ENCODE measurements at places on chromosomes 2 and 18. TPM values are rescaled to one million over a fixed set of nuclear protein-coding genes. Genes with fewer than 3 reads are reported as not detected.

- DNase-seq: no peak
Observed at GRCh38 chr2:27651056-27651455, 12.4 kb downstream of the SUPT7L start.

The LAMA3 gene
- total RNA-seq: 2.8 TPM

The ABCG5 gene
- total RNA-seq: not detected

DNA sequence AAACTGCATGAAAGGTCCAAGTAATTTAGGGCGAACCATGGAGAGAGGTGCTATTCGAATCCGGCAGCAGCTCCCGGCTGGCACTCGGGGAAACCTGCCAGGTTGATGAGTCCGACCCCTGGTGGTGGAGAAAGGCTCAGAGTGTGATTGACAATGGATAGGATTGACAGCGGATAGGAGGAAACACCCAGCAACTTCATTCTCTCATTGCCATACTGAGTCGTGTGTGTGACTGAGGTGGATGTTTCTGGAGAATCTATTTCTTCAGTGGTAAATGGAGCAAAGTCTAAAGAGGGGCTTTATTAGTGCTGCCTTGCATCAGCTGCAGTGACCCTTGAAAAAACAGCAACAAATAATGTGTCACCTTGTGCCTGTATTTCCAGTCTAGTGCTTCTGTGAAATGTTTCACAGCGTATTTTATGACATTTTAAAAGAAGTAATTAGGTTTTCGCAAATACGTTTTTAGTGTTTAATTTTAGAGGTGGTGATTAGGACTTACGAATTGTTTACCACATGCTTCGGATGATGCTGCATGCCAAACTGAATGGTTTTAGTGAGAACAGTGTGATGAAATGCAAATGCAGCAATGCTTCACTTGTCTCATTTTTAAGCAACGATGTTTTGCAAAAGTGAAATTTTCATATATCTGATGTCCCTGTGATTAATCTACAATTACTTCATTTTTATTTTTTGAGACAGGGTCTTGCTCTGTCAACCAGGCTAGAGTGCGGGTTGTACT is 102.0 kb downstream of the DCDC2C start:
- DNase-seq: peak; percentile 9

DNA sequence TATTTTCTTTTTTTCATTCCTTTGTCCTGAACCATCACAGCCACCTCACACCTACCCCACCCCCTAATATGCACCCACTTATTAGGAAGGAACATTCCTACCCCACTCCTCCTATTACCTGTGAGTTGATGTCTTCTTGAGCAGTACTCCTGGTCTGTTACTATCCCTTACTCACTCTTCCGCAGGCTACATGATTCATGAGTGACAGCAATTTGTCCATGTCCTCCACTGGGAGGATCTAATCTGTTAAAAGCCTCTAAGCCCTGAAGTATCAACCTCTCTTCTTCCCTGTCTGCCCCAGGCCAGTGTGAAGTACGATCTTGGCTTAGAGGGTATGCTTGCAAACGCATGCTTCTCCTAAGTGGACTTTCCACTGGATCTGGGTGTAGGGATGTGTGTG is 75.6 kb upstream of the RFX8 start:
- no peak for DNase-seq

GRCh38 chr2:148999451-148999921 is 39.0 kb upstream of the LYPD6B start:
- DNase-seq: no peak

GRCh38 chr2:177245010-177245422 is 19.5 kb downstream of the NFE2L2 start:
- DNase-seq: peak; percentile 86

GRCh38 chr18:46866523-46866922 is 50.8 kb downstream of the PIAS2 start:
- DNase-seq: no peak

The PRKRA gene
- 33.3 TPM for total RNA-seq

GRCh38 chr18:44882163-44882868 is 201.6 kb downstream of the SETBP1 start:
- no peak for DNase-seq

GRCh38 chr2:27915191-27915590 is 24.7 kb downstream of the BABAM2 start:
- no peak for DNase-seq

- DNase-seq: peak; percentile 43
Observed at GRCh38 chr2:197378494-197379307, 56.1 kb downstream of the SF3B1 start.

- DNase-seq: no peak
Observed at GRCh38 chr18:3340015-3340681, 78.2 kb downstream of the MYL12B start.

GRCh38 chr2:178304333-178304732 is 110.0 kb downstream of the OSBPL6 start:
- DNase-seq: no peak

The CELF4 gene
- not detected for total RNA-seq

DNA sequence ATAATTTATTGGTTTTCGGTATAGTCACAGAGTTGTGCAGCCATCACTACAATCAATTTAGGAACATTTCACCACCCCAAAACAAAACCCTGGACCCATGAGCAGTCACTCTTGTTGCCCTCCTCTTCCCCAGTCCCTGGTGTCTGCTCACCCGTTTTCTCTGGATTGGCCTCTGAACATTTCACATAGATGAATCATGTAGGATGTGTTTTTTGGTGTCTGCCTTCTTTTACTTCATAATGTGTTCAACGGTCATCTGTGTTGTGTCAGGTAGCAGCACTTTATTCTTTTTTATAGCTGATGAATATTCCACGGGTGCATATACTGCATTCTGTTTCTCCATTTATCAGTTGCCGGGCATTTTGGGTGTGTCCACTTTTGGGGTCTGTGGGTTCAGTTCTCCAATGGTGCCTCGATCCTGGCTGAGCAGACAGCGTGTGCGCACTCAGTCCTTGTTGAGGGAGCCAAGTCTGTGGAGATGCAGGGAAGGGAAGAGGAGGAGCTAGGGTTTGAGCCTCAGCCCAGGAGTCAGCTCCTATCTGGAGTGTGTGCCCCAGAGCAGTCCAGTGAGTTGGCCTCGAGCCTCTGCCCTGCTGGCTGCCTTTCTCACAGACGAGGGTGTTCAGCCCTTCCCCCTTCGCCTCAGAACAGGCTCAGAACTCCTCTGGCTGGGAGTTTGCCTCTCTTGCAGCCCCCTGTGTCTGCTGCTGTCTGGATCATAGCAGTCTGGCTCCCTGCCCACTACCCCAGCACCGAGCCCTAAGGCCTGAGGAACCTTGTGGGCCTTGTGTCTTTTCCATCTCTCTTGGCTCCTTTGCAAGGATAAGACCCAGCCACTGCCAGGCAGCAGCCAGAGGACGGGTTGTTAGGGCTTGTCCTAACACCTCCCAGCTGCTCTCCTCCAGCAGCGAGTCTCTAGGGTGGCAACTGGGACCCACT is 18.0 kb downstream of the C2orf74 start:
- no peak for DNase-seq

The TIGD1 gene
- 0.87 TPM for total RNA-seq

DNA sequence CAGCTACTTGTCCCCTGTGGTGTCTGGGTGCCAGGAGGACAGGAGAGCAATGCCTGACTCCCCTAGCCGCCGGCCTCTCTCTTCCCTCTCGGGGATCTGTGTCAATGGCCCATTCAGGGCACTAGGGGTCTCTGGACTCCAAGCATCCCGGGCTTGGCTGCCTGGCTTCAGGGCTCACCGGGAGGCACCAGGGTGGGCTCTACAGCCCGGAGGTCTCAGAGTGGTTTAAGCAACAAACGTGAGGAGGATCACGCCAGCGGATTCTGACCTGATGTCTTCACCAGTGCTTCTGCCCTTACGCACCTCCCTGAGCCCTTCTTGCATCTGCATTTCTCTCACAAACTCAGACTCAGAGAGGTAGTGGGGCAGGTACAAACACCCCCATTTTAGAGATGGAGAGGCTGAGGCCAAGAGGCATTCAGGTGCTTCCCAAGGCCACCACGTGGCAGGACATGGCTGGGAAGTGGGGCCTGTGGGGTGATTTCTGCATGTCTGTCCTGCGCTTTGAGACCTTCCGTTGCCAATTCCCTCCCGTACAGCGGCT is 243.0 kb downstream of the CELF4 start:
- DNase-seq: peak; percentile 41

DNA sequence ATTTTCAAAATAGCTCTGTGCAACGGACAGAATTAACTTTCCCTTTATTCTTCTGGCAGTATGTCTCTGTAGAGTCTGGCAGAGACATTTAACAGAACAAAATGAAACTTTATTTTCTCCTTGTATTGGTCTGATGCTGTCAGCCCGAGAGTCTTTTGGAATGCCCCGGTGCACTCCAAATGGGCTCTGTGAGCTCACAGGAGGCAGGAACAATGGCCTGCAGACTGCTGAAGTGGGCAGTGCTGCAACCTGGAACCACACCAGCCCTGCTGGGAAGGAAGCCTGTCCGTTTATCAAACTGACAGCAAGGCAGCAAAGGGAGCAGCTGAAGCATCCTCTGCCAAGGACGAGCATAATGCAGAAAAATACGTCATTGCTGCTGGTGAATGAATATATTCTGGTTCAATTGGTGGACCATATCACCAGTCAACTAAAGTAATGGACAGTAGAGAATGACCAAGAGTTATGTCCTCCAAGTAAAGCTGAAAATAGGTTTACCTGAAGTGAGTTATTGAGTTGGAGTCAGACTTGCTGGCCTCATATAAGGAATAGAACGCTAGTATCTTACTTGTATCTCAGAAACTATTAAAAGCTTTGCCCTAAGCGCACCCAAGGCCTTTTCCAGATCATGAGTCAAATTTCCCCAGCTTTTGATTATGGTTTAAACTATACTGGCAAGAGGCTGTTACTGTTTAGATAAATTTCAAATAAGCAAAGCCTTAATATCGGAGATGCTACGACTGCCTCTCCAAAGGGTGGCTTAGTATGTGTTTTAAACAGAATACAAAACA is 207.6 kb upstream of the TANK start:
- DNase-seq: peak; percentile 77

DNA sequence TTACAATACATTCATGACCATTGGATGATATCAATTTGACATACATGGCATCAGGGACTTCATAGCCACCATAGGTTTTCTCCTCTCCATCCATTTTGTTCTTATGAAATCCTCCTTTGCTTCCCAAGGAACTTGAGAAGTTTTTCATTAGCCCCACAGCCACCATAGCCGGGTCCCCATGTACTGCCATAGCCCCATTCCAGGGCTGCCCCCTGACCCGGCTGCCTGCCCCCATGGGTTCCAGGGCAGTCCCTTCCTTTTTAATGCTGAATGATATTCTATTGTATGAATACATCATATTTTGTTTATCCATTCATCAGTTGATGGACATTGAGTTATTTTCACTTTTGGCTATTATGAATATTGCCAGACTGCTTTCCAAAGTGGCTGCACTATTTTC is 20.4 kb downstream of the ATP6V1B1 start:
- DNase-seq: no peak

The XPO1 gene
- 155 TPM for total RNA-seq

DNA sequence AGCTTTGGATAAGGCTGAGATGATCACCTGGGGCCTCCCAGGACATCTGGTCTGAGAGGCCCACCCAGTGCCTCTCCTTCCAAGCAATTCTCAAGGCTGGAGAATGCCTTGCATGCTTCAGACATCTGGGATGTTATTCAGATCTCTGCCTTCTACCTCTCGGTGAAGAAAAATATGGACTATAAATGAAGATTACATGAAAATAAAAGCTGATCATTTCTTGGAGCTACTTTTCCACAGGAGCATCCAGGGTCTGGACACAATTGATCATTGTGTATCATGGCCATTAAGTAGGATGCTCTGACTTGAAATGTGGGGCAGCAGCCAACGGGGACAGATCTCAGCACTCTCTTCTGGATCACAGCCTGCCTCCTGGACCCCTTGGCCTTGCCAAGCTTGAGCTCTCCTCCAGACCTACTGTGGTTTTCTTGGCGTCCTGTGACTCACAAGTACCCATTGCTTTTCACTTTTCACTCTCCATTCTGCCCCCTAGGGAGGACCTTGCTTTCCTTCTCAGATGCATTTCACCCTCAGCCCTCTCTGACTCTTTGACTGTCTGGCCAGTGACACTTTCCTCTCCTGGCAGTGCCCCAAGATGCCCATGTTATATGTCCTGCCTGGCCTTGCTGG is 203.1 kb downstream of the INSIG2 start:
- no peak for DNase-seq

DNA sequence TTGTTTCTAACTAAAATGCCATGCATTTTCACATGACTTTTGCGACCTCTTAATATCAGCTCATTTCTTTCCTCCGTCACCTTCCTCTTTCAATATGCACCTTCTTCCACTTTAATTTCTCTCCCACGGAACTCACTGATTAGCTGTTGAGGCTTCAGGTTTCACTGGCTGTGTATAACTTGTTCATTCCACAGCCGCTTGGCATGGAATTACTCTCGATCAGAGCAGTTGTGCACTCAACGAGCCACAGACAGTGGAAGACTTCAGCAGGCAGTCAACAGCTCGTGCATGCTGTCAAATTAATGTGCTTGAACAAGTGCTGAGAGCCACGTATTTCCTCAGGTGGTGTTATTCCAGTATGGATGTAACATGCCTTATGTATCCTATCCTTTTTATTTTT is 491.2 kb upstream of the DDX18 start:
- no peak for DNase-seq

- no peak for DNase-seq
Observed at GRCh38 chr18:27104743-27105142, 80.4 kb downstream of the CHST9 start.

- DNase-seq: no peak
Observed at GRCh38 chr2:77831898-77832297, 309.7 kb upstream of the LRRTM4 start.

DNA sequence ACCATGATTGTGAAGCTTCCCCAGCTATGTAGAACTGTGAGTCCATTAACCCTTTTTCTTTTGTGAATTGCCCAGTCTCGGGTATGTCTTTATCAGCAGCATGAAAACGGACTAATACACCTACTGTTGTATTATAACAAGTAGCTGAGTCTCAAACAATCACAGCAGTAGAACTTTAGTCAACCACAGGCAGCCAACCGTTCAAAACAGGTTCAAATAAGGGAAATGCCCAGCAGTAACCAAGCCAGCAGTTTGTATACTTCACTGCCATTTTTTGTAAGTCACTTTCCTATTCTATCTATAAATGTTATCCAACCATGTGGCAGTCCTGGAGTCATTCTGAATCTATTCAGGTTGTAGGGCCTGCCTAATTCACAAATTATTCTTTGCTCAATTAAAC is 1560.6 kb upstream of the SLC39A10 start:
- no peak for DNase-seq

The PLCD4 gene
- 0.40 TPM for total RNA-seq

The CLEC4F gene
- total RNA-seq: under 0.01 TPM

- peak; percentile 26 for DNase-seq
Observed at GRCh38 chr2:191152482-191153240, 1.9 kb upstream of the STAT4 start.

DNA sequence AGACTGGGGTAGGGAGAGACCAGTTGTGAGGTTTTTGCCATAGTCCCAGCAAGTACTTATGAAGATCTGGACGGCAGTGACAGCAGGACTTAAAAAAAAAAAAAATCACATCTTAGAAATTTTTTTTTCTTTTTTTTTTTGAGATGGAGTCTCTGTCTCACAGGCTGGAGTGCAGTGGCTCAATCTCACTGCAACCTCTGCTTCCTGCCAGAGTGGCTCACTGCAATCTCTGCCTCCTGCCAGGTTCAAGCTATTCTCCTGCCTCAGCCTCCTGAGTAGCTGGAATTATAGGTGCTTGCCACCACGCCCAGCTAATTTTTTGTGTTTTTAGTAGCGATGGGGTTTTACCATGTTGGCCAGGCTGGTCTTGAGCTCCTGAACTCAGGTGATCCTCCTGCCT is 22.4 kb upstream of the STAT4 start:
- no peak for DNase-seq

The STARD6 gene
- 0.20 TPM for total RNA-seq

GRCh38 chr2:67378555-67378954 is 18.6 kb upstream of the ETAA1 start:
- no peak for DNase-seq

Data from lung microvascular endothelial cell (primary cell).